ENCODE measurements at places on chromosomes 5 and 9.
A peak's percentile ranks its signal among the peaks of the same experiment; 100 is the strongest.

DNA sequence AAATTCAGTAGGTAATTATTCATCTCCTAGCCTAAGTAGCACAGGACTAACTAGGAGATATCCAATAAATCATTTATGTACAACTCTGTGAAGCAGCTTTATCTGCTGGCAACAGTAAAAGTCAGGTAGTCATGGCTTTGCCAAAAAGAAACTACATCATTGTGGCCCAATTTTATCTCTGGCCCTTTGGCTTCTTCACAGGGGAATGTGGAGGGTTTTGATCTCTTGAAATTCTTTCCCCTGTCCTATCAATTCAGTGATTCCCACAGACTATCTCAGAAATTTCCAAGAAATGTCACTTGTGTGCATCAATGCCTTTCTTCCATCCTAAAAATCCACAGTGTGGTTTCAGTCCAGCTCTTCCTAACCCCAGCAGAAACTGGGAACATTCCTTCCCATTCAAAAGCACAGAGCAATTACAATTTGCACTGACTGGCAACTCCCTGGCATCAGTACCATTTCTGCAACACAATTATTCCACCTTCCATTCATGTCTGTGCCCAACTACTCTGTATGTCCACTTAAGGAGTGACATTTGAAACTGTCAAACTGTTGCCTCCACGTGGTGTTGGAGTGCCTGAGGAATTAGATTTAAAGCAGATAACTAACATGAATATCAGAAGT lies 6.6 kb downstream of the CDC14B start:
- peak; percentile 43 for DNase-seq

DNA sequence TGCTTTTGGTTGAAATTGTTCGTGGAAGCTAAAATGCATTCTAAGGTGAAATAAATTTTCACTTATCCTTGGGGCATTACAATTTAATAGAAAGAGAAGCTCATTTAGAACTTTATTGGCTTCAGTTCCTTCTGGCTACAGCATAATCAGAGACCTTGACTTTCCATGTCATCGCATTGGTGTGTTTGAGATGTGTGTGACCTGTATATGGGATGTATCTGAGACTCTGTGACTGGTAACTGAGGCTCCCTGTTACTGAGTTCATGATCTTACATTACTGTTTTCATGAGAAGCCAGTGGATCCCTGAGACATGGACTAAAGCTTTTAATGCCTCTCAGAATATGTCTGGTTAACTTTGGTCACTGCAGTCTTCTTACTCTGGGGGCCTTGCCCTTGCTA lies 32.5 kb downstream of the SH3GL2 start:
- DNase-seq: no peak

GRCh38 chr5:123091298-123092222 lies 2.5 kb downstream of the PRDM6 start:
- DNase-seq: peak; percentile 61

DNA sequence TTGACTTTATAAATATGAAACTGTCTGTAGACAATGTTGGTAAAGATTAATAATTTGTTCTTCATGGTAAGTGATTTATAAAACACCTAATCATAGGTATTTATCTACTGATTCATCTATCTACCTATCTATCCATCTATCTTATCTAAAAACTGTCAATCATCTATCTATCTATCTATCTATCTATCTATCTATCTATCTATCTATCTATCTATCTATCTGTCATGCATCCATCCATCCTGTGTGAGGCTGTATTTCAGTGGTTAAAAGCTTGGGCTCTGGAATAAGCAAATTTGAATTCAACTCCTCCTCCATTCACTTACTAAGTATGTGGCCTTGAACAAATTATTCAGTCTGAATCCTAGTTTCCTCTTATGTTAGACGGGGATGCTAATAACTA lies 161.9 kb upstream of the GNA14 start:
- no peak for DNase-seq

DNA sequence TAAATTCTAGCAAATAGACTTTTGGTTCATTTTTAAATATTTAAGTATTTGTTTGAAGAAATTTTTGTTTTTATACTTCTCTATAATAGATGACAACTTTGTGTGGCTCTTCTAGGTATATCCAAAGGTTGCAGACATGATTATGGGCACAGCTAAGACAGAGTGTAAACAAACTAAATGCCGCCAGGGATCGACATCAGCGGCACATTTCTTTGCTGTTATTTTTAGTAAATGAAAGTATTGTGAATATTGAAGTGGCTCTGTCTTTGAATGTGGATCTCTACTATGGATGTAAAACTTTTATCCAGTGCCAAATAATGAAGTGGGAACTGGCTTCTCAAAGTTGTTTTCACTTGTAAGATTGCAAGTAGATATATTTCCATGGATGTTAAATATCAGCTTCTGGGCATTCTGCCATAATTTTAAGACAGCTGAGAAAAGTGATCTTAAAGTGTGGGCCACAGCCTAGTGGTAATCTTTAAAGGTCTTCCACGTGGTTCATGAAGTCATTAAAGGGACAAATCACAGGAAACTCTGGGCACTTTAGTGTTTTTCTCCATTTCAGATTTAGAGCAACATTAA lies 589.9 kb downstream of the ZNF608 start:
- peak; percentile 61 for DNase-seq

DNA sequence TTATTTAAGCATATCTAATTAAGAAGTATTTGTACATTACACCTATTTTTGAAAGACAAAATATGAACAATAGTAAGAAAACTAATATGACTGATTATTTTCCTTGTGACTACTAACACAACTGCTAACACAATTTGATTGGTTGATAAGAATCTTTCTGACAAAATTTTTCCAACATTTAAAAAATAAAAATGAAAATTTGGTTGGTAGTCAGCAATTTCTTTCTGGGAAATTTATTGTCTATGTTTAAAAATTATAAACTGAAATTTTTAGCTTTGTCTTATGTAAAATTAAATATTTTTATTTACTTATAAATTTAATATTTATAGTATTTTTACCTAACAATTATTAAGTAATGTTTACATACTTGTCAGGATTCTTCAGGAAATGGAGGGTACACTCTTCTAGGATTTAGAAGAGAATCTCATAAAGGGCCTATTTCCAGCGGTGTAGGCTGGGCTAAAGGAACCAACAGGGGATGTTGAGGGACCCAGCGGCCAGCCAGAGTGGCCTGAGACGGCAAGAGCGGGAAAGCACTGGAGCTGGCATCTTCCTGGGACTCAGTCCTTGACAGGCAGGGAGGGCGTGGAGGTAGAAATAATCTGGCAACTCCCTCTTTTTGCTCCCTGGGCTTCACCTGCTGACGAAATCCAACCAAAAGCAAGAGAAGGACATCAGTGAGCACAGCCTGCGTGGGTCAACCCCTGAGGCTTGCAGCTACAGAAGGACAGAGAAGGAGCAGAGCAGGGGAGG lies 14.7 kb upstream of the FAM120A start:
- DNase-seq: no peak

DNA sequence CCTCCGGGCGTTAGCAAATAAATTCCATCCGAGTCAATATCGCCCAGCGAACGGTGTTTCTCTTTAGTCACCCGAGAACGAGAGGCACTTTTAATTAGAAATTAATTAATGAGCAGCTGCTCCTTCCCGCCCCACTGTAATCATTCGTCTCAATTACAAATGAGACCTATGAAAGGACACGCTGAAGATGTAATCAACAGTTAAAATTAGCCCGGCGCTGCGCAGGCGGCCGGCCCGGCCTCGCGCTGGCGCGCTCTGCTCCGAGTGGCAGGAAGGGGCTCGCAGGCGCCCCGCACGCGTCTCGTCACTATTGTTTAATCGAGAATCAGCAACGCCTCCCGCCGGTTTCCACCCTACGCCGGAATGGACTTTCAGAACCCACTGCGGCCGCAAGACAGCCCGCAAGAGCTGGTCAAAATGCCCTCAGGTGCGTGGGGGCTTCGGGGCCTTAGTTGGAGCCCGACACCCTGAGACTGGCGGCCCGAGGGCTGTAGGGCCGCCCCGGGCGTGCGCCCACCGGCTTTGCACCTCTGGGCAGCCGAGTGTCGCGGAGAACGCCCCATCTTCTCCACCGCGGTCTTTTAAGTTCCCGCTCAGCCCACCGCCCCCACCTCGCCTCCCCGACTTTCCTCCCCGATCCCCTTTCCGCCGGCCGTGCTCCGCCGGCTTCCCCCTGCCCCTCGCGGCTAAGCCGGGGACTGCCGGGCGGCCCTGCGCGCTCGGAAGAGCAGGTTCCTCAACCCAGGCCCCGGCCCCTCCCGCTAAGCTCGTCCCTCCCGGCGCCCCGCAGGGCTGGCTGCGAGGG lies 597 bp upstream of the IRX4 start:
- no peak for DNase-seq

DNA sequence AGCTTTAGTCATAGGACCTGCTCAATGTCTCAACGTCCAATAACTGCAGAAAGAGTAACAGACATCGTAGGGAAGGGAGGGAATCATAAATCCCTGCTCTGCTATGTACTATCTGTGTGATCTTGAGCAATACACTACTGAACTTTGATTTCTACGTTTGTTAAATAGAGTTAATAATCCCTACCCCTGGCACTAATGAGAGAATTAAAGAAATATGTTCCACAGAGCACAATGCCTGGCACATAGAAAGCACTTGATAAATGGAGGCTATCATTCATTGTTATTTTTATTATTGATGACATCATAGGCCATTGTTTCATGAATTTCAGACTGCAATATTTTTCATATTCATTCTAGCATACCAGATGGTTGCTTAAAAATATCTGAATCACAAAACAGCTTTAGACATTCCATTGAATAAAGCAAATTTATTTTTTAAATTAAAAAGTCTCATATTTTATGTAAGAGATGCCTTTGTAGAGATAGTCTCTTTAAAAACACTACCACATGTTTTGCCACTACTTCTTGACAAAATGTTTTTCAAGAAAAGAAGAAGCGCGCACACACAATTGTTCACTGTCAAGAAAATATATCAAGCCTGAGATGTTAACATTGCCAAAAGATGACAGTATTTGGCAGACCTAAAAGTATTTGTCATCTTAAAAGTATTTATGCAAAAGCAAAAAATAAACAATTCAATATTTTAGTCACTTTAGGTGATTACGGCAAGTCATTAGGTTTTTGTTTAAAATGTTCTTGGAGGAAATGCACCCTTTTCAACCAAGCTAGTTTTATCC lies 108.5 kb downstream of the EBF1 start:
- peak; percentile 74 for DNase-seq

GRCh38 chr9:14911046-14911445 lies 818 bp upstream of the FREM1 start:
- DNase-seq: no peak

GRCh38 chr9:71766663-71767062 lies 1.6 kb downstream of the CEMIP2 start:
- no peak for DNase-seq

DNA sequence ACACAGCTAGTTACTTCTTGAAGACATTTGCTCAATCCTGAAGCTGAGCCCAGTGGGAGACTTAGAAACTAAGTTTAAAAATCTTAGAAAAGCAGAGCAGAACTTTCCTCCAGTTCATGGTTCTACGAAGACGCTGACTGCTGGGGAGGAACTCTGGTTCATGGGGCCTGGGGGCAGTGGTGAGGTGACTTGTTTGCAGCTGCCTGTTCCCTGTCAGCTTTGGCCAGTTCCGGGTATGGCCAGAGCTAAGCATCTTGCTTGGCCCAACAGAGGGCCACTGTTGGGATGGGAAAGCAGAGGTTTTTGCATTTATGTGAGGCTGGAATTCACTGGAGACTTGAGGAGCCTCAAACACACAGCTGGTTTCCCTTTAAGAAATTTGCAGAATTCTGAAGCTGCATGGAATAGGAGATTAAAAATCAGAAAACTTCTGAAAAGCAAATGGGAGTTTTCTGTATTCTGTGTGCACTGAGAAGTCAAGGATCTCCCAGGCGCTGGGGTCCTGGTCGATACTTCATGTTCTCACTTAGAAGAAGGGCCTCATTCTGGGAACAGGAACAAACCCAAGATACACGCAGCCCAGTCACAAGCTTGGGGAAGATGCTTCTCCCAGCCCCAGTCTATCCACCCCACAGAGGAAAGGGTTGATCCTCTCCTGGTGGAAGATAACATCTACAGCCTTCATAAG lies 10.6 kb upstream of the HMHB1 start:
- no peak for DNase-seq

- DNase-seq: no peak
Observed at GRCh38 chr5:73339051-73339575, 109.5 kb downstream of the FOXD1 start.

- no peak for DNase-seq
Observed at GRCh38 chr5:169147534-169147933, 153.4 kb downstream of the SLIT3 start.

GRCh38 chr5:139278540-139279274 lies 14.8 kb upstream of the MATR3 start:
- no peak for DNase-seq

DNA sequence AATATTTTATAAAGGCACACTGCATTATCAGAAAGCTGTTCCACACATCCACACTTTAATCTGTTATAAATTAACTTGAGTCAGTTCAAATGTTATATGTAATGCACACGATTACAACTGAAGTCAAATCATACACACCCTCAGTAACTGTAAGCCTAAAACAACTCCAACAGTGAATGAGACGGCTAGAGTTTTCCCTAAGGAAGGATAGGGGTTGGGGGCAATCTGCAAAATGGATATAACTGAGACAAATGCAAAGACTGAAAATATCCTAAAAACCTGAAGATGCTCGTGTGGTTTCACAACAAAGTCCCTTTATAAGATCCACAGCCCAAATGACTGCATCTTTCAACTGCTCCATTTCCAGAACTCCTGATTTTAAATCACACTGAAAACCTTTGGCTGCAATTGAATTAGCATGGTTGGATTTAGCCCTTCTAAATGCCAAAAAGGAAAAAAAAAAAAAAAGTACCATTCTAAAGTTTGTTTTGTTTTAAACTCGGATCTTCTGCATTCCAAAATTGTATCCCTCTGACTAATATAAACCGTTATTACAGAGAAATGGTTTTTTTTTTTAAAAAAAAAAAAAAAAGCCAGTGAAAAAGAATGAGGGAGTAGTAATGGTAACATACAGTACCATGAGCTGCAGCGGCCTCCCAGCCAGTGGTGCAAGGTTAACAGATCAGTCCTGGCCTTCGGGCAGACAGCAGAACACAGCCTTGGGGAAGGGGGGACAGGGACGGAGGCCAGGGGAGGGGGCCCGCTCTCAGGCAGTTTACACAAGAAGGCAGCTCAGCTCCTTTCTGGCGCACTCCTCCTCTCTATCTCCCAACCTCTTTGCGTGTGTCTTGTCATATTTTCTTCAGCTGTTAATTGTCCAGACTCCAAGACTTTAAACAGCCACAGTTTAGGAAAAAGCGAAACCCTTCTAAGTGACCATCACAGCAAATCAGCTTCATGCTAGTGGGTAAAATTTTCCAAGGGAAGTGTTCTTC lies 166.1 kb downstream of the BNC2 start:
- DNase-seq: peak; percentile 88

- DNase-seq: no peak
Observed at GRCh38 chr9:6034954-6035353, 19.5 kb upstream of the RANBP6 start.

- no peak for DNase-seq
Observed at GRCh38 chr5:133992429-133993155, 12.2 kb downstream of the VDAC1 start.

DNA sequence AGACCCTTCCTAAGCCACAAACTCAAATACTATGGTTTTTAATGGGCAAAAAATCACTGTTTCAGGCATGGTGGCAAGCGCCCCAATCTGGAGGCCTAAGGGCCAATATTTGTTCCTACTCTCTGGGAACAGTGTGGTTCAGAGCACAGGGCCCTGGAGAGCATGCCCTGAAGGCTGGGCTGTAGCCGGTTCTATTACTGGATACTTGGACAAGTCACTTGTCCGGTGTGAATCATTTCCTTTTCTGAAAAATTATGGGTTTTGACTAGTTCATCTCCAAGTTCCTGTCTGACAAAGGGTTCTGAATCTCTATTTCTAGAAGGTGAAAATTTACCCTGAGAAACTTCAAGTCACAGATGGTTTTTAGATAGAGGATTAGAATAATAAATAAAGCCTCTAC lies 75.0 kb downstream of the OTULIN start:
- peak; percentile 70 for DNase-seq

All from fibroblast of the aortic adventitia (primary cell).